ENCODE measurements at places on chromosomes 5 and 9.
A peak's percentile ranks its signal among the peaks of the same experiment; 100 is the strongest.

DNA sequence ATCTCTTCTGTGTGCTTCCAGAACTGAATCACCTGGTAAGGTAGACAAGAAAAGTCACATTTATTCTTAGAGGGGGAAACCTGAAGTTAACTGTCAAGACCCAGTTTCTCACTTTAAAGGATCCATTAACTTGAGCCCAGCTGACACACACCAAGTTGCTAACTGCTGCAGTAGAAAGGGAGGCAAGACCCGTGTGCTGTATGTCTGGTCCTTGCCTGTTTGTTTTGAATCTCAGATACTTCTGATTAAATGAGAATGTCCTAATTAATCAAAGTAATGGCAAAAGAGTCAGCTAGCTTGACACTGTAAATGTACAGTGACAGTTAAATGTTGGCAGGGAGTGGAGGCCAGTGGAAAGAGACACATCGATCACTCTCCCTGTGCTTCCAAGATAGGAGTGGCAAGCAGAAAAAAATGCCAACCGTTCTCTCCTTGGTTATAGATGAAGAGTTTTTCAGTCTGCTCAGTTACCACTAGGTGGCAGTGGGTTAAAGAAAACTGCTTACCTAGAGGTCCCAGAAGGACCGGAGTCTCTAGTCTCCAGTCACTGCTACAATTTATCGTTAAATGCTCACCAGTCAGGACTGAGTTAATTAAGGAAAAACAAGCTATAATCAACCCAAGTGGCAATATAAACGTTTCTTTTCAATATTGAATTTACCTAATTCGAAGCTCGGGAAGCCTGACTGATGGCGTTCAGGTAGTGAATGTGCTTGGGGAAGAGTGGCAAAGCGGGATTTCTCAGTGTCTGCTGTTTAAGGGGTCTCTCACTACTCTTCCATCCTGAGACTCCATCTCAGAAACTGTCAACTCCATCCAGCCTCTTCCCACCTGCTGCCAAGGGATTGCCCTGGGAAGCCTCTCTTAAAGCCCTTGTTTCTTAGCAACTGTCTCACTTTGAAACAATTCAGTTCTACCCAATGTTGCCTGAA lies 18.4 kb downstream of the LSM11 start:
- peak; percentile 12 for DNase-seq

- DNase-seq: no peak
Observed at GRCh38 chr5:88722546-88723073, 160.4 kb downstream of the MEF2C start.

GRCh38 chr5:14663734-14664269 lies 716 bp upstream of the OTULIN start:
- no peak for DNase-seq

GRCh38 chr9:101635473-101635872 lies 40.7 kb upstream of the PPP3R2 start:
- DNase-seq: no peak

DNA sequence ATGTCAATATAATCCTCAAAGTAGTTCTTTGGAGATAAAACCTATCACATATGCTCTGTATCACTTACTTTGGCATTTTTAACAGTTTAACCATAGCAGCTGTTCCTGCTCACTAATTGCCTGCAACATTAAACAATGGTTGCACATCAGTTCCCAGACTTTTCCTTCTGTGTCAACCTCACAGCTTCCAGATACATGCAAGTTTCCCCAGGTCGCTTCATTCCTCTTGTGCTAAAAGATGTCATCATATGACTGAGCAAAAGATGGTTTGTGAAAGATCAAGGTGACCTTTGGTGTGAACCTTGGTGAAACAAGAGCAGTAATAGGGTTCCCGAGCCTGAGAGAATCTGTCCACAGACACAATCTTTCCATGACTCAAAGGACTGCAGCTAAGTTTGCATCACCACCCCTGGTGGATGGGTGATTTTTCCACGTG lies 500.4 kb upstream of the PAPPA start:
- no peak for DNase-seq

- DNase-seq: no peak
Observed at GRCh38 chr9:132242621-132243155, 80.8 kb downstream of the NTNG2 start.

DNA sequence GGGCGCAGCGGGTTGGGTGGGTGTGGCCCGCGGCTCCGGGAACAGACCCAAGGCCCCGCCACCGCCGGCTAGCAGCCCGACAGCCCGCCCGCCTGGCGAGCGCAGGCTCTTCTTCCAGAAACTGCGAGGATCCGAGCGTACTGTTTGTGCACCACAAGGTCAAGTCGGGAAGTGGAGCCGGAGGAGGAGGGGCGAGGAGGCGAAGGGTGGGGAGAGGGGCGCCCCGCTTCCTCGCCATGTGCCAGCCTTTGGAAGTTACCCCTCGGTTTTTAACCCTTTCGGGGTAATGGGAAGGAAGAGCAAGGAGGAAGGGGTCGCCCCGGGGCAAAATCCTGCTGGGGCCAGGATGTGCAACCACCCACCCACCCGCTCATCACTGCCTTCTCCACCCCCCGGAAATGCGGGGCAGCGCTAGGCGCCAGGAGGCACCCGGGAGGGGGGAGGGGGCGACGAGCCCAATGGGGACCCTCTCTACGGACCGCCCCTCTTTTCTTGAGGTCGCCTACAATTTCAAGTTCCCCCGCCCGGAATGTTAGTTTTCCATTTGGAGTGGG lies 1.1 kb upstream of the JADE2 start:
- peak; percentile 70 for DNase-seq

DNA sequence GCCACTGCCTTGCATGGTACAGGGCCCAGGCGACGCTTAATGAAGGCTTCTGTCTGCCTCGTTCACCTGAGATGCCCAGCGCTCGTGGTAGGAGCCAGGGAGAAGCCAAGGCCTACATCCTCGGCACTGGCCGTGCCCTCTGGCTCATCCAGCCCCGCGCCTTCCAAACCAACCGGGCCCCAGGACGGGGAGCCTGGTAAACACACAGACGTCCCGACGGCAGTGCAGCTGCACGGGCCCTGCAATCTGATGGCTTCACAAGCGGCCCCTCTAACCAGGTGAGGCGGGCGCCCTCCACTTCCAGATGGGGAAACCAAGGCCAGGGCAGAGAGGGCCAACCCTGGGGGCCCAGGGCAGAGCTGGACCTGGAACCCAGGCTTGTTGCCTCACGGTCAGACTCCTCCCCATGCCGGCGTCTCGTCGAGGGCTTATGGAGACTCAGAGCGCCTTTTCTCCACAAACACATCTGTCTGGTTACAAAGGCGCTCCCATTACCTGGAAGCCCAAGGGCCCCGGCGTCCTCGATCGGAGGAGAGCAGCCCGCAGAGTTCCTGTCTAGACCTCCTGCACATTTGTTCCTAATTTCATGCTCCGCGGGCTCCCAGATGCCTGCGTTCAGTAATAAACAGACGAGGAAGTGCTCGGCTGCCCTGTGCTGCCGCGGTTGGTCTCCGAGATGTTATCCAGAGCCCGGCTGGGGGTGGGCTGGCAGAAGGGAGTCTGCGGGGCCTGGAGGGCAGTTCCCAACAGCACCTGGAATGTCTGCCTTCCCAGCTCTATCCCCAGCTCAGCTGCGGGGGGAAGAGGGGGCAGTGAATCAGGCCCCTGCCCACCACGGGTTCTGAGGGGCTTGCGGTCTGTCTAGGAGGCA lies 23.5 kb downstream of the FAM163B start:
- DNase-seq: no peak

GRCh38 chr5:153168241-153168640 lies 322.2 kb upstream of the GRIA1 start:
- no peak for DNase-seq
